Cardiac muscle cell (in vitro differentiated cells and primary cell): ENCODE measurements at places on chromosomes 1 and 21.

- peak; percentile 41 for DNase-seq
These were observed 5.3 kb upstream of the C1orf115 start for GRCh38 chr1:220684890-220685289.

GRCh38 chr1:24118410-24119242 lies 6.7 kb upstream of the MYOM3 start:
- DNase-seq = no peak

GRCh38 chr1:151537112-151537511 lies 3.0 kb upstream of the TUFT1 start:
- peak; percentile 97 for DNase-seq

GRCh38 chr21:34761758-34762330 lies 93.0 kb downstream of the CLIC6 start:
- no peak for DNase-seq

- no peak for DNase-seq
These were observed 19.4 kb downstream of the AGRN start for GRCh38 chr1:1039145-1039910.

GRCh38 chr1:45032837-45033236 lies 20.8 kb downstream of the UROD start:
- no peak for DNase-seq

DNA sequence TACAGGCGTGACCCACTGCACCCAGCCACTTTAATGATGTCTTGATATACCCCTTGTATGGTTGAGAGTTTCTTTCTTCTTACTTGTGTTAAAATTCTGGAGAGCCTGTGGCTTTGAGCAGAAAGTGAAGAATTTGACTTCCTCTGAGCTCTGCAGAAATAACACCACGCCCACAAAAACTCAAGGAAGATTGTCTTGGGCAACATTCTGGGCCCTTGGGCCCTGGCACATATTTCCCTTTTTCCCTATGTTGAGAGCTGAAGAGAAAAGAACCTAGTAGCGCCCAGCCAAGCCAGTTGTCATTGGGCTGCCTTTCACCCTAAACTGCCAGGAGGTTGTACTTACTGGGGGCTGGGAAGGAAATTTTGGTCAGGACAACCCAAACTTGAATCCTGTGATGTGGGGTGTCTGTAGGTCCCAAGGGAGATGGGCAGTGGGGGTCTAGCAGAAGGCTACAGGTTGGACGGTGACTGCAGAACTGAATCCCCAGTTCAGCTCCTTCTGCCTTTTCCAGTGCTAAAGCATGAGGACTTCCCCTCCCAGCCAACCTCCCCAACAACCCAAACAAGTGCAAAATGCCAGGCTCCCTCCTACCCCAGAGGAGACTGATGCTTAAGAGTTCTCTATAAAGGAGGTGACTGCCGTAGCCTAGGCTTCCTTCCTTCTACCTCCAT lies 11.7 kb upstream of the SNAPIN start:
- DNase-seq = no peak

DNA sequence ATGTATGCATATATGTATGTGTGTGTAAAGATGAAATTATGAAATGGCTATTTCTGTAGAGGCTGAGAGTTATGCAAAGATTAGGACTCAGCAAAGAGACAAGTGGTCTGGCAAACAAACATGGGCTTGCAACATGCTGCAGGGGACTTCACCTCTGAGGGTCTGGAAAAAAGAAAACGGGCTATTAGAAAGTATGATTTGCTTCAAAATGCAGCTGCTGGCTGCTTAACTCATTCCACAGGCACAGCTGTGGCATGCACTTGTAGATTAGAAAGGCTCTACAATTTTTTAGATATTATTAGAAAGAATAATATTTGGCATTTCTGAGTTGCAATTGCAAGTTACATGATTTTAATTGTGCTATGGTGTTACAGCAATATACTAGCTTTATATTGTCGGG lies 90.4 kb downstream of the ADAMTS1 start:
- DNase-seq = no peak

DNA sequence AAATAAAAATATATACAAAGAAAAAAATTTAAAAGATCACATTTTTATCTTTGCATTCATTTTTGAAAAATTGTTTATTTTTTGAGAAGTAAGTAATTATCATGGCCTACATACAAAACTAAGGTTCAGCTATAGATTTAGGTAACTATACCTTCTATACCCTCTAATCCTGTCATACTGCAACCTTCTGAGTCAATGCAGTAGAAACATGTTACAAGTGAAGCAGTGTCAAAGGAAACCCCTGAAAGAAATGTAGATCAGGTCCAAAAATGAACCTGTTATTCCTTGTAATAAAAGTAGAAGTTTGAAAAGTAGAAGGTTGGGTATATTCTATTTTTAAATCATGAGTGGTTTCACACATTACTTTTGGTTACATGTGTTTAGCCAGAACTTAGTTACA lies 51.3 kb downstream of the PTGS2 start:
- no peak for DNase-seq

DNA sequence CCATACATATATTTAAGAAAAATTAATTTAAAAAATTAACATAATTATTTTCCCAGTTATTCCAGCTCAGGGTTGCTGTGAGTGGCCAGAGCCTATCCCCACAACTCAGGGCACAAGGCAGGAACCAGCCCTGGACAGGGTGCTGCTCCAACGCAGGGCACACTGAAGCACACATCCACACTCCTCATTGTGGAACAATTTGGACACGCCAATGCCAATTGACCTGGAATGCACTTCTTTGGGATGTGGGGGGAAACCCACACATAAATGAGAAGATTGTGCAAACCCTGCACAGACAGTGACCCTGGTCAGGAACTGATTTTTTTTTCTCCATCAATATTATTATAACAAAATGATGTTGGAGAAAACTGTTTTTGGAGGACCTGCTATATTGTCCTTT lies 23.4 kb downstream of the SAMSN1 start:
- no peak for DNase-seq

DNA sequence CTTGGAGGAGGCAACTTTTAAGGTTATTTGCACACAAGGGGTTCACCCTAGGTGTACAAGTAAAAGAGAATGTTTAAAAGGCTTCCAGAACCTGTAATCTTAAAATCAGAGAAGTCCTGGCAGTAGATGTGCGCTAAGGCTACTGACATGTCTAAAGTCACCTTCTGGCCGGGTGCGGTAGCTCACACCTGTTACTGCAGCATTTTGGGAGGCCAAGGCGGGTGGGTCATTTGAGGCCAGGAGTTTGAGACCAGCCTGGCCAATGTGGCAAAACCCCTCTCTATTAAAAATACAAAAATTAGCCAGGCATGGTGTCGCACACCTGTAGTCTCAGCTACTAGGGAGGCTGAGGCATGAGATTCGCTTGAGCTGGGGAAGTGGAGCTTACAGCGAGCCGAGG lies 20.3 kb upstream of the DEGS1 start:
- no peak for DNase-seq

GRCh38 chr21:32306021-32306780 lies 7.5 kb downstream of the MRAP start:
- peak; percentile 43 for DNase-seq

DNA sequence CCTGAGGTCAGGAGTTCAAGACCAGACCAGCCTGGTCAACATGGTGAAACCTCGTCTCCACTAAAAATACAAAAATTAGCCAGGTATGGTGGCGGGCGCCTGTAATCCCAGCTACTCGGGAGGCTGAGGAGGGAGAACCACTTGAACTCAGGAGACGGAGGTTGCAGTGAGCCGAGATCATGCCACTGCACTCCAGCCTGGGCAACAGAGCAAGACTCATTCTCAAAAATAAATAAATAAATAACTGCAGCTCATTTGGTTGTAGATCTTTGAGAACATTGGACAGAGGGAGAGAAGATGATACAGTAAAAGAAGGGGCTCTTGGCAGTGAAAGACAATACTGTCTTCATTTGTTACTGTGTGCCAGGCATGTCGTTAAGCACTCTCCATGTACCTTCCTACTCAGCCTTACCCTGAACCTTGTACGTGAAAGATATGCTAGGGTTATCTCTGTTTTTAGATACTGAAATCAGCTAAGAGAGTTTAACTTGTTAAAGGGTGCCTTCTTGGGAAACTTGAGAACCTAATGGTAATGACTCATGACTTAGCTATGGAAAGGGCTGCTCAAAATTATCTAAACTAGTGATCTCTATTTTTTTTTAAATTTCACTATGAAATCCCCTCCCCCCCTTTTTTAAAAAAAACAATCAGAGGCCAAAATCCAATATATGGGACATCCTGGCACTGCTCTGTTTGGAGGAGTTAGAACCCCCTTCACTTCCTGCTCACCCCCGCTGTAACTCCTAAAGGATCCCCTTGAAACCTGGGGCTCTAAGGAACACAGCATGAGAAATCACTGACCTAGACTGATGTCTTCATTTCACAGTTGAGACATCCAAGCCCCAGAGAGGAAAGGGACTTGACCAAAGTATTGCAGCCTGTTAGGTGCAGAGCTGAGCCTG lies 6.8 kb upstream of the KPNA6 start:
- DNase-seq = no peak

- DNase-seq = no peak
These were observed 1.7 kb downstream of the GNB1 start for GRCh38 chr1:1889090-1889750.

- no peak for DNase-seq
These were observed 91.2 kb downstream of the APP start for GRCh38 chr21:26079366-26079765.

GRCh38 chr1:42348498-42348897 lies 13.5 kb upstream of the FOXJ3 start:
- no peak for DNase-seq

GRCh38 chr1:158961178-158961577 lies 29.8 kb downstream of the PYHIN1 start:
- no peak for DNase-seq

DNA sequence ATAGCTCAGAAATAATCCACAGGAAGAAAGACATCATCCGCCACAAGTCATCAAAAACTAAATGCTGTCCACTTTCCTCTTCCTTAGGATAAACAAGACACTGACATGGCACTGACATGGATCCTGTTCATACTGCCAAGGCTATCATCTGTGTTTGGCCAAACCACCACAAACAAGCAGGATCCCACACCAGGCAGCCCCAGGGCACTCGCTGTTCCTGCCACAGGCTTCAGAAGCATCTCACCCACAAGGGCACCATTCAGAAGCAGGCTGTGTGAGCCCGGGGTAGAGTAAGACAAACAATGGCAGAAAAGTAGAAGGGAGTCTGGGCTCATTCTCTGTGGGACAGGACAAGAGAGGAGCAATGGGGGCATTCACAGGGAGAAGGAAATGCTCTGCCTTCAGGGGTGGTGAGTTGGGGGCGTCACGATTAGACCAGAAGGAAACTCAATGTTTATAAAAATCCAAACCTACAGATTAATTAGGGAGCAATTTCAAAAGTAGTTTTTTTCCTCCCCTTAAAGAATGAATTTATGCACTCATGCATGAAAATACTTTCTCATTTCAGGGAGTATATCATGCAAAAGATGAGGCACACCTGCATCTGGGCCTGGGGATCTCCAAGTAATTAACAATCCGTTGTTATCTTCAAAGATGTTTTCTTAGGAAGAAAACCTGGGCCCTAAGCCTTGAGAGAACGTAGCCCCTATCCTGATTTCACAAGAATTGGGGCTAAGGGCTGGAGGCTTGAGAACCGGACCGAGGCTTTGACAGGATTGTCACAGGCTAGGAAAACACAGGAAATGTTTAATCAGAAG lies 43.3 kb upstream of the ATP1A1 start:
- DNase-seq = no peak

GRCh38 chr21:25573409-25574206 lies 33.7 kb downstream of the MRPL39 start:
- no peak for DNase-seq

GRCh38 chr1:242093116-242093515 lies 94.2 kb upstream of the MAP1LC3C start:
- DNase-seq = no peak

- DNase-seq = peak; percentile 34
These were observed 137.3 kb downstream of the SLC30A10 start for GRCh38 chr1:219790834-219791615.

- no peak for DNase-seq
These were observed 230.8 kb downstream of the BARHL2 start for GRCh38 chr1:90486134-90486824.

GRCh38 chr1:226629210-226629895 lies 80.8 kb downstream of the STUM start:
- no peak for DNase-seq

DNA sequence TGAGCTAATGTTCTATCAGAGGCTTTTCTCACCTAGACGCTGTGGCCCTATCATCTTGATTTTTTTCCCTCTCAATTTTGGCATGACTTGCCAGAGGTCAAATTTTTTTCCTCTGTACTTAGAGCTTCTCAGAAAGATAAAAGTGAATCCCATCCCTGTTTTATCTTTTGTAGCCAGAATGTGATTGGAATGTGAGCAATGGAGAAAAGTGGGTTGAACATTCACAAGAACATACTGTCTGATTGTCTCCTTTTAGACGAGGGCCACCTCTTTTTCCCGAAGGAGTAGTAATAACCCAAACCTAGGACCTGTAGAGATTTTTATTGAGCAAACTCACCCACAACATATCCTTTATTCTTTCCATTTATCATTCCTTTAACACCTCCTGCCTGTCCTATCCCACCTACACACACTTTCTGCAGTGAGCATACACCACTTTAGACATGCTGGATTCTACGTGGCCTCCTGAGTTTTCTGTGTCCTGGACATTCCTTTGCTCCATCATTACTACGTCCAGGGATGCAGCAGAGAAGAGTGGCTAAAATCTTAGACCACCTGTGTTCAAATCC lies 15.9 kb downstream of the S100A10 start:
- no peak for DNase-seq

DNA sequence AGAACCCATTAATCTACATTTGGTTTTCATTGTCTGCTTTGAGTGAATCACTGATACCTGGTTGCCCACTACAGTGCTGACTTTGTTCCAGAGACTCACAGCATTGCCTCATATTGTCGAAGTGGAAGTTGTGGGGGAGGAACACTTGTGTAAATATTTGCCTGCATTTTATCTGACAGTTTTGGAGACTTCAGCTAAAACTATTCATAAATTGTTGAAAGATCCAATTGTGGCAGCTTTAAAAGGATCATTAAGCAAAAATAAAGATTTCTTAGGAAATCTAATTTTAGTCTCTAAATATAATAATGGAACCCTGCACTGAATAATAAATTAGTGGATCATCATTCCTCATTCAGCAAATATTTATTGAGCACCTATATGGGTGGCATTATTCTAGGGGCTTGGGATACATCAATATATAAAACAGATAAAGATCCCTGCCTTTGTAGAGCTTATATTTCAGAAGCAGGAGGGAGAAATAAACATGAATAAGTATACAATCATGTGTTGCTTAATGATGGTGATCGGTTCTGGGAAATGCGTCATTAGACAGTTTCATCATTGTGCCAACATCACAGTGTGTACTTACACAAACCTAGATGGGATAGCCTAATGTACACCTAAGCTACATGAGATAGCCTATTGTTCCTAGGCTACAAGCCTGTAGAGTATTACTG lies 73.5 kb downstream of the OSBPL9 start:
- peak; percentile 90 for DNase-seq

- no peak for DNase-seq
These were observed 123.2 kb downstream of the NR5A2 start for GRCh38 chr1:200150721-200151120.

GRCh38 chr1:47867438-47868347 lies 129.5 kb downstream of the TRABD2B start:
- DNase-seq = no peak

GRCh38 chr1:76764638-76765454 lies 102.4 kb upstream of the ST6GALNAC5 start:
- DNase-seq = peak; percentile 50

GRCh38 chr1:111789666-111790316 lies 34.1 kb downstream of the DDX20 start:
- no peak for DNase-seq

- DNase-seq = no peak
These were observed 1.1 kb downstream of the ARHGAP30 start for GRCh38 chr1:161068306-161069234.
